ENCODE measurements at places on chromosomes 11 and 22.

DNA sequence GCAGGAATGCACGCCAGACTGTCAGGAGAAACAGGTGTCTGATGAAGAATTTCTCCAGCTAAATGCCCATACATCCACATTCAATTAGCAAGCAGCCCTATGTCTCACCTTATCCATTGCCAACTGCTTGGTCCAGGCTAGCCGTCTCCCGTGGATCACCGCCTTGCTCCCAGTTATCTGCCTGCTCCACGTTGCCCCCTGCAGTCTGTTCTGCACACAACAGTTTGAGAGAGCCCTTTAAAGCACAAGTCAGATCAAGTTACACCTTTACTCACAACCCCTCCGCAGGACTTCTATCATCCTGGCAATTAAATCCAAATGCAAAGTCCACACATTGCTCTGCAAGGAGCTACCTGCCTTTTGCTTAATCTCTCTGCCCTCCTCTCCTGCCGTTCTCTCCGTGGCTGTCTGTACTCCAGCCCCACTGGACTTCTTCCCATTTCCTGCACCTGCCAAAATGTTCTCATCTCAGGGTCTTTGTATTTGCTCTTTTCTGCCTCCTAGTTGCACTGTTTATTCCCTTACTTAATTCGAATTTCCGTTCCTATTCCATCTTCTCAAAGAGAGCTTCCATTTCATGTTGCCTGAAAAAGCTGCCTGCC lies 185.3 kb upstream of the LARGE1 start:
- no peak for DNase-seq

GRCh38 chr22:44780876-44781449 lies 28.6 kb downstream of the ARHGAP8 start:
- no peak for DNase-seq

DNA sequence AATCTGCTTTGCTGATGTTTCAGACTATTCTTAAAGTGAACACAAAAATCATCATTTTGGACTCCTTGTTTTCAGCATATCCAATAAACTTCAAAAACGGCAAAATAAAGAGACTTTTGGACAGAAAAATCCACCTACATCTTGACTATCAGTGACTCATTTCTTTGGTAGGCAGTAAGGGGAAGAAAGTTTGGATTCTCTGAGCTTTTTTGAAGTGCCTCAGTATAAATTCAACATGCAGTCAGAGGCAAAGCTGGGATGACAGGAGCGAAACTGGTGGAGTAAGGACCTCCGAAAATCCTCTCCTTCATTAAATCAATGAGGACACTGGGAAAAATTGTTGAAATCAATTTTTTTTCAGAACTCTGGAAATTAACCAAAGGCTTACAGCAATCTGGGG lies 29.7 kb downstream of the EFCAB6 start:
- no peak for DNase-seq

DNA sequence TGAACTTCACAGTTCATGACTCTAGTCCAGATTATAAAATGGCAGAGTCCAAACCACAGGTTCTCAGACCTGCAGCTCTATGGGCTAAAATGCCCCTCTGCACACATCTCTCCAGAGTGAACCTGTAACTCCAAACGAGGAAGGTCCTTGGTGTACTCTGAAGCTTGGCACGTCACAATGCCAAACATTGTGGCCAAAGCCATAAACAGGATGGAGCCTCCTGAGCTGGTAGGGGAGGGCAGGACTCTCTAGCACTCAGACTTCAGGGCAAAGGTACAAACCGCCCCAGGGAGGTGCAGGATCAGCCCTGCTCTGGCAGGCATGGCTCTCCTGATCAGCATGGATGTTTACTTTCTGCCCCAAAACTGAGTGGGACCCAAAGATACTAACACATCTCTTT lies 2.3 kb downstream of the SCUBE2 start:
- DNase-seq, result no peak

Measured in central memory CD8-positive, alpha-beta T cell (primary cell).